ENCODE measurements at places on chromosomes 7 and 10.

GRCh38 chr7:155918720-155919390 is 106.6 kb upstream of the SHH start:
- peak; percentile 96 for DNase-seq

DNA sequence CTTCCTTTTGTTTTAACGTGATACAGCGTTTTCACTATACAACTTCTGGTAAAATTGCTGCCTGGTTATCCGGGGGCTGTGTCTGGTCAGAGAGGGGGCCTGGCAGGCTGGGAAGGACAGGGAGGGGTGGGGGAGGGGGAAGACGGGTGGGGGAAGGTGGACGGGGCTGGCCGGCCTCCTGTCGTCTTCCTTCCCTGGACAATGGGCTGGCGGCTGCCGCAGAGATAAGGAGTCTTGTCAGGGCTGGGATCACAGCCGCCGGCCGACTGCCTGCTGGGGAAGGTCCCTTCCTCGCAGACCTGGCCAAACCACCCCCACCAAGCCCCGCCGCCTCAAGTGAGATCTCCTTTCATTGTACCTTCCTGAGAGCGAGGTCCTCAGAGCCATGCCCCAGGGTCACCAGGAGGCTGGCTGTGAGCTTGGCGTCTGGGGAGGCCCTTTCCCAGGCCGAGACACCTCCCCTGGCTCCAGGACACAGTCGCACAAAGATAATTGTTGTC is 151.2 kb upstream of the TNRC18 start:
- no peak for DNase-seq

DNA sequence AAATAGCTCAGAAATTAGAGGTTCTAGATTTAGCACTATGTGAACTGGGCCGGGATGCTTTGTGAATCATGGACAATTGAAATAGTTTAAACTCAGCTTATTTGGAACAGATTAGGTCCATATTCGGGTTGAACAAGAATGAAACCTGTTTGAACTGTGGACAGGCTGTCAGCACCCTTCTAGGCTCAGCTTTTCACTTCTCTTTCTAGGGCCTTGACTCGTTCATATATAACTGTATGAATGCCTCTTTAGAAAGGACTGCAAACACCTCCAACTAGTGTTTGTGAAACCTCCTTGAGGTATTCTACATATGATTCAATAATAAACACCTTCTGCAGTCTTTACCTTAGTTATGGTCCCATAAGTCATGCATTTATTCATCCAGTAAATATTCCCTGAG is 115.6 kb downstream of the REEP3 start:
- no peak for DNase-seq

- no peak for DNase-seq
Observed at GRCh38 chr7:66627881-66628360, 760 bp upstream of the KCTD7 start.

GRCh38 chr7:611281-611810 is 91.7 kb upstream of the PDGFA start:
- DNase-seq, result no peak

- peak; percentile 43 for DNase-seq
Observed at GRCh38 chr7:52500841-52501240, 534.6 kb upstream of the POM121L12 start.

DNA sequence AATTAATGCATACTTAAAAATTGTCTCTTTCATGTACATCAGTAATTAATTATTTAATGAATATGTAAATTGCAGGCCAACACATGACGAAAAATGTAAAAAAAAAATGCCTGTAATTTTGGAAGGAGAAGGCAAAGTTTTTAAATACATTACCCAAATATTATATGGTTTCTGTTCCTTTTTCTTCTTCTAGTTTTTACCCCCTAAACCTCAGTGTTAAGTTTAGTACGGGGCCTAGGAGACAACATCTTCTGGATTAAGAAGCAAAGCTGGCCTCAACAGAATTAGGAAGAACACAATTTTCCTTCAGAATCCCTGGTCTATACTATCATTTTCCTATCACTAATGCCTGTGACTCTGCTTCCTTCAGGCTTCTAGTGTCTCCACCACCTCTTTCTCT is 459.3 kb upstream of the NRP1 start:
- no peak for DNase-seq

DNA sequence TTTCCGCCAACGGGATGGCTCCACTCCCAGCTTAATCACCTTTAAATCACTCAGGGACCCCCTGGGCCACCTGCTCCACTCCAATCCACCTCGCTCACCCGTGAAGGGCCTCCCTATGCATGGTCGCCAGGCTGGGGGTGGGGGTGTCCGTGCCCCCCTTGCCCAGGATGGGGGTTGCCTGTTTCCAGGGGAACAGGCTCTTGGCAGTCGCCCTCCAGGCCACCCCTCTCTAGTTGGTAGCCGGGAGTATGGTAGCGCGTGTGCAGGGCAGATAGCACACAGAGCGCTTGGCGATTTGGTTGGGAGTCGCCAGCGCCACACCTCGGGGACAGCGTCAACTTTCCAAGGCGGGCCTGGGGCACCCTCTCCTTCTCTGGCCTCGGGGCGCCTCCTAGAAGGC is 134.9 kb upstream of the ZNF92 start:
- no peak for DNase-seq

DNA sequence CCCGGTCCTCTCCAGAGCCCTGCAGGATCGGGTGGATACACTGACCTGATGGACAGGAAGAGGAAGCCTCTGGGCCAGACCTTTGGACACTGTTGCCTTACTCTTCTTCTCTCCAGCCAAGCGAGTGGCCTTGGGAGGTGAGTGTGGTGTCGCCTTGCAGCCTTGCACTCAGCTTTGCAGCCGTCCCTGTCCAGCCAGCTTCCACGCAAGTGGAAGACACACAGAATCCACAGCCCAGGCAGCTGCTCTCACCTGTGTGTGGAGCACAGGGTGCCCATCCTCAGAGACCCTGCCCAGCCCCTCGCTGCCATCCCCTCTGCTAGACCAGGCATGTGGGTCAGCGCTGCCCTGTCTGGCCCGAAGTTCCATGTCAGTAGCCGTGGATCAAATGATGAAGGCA is 239.1 kb downstream of the EBF3 start:
- no peak for DNase-seq

GRCh38 chr7:121572615-121573014 is 176.5 kb upstream of the FAM3C start:
- DNase-seq, result no peak

DNA sequence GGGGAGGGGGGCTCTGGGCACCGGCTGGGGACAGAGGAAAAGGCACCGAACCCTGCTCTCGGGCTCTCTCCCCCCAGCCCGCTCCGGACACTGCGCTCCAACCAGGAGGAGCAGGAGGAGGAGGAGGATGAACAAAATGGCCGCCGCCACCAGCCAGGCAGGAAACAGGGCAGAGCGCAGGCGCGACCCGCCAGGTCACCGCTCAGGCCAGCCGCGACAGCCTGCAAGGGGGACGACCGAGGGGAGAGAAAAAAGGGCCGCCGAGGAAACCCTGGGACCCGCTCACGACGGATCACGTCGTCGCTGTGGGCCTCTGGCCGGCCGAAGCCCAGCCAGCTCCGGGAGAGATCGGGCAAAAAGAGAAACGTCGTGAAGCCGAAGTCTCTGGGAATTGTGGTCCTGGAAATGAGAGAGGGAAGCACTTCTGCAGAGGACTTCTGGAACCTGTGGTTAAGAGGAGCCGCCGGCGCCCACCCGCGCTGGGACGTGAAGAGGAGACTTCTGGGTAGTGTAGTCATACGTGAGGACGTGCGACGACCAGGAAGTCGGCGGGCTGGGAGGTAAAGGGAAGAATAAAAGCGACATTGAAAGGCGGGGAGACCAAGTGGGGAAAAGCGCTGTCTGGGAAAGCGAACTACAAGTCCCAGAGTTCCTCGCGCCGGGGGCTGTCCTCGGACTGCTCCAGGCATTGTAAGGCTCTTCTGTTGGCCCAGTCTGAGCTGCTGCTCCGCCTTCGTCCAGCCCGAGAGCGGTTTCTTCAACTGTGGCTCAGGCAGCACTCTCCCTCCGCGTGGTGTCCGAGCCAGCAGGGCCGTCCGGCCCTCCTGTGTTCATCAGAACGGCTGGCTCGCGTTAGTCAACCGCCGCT is at the start of gene TIAL1:
Gene TIAL1, minus strand, starts transcription at position 428 of the 868 bp plus-strand sequence. CDS start 499 bp downstream, outside the sequence.
- DNase-seq, result peak; percentile 98

DNA sequence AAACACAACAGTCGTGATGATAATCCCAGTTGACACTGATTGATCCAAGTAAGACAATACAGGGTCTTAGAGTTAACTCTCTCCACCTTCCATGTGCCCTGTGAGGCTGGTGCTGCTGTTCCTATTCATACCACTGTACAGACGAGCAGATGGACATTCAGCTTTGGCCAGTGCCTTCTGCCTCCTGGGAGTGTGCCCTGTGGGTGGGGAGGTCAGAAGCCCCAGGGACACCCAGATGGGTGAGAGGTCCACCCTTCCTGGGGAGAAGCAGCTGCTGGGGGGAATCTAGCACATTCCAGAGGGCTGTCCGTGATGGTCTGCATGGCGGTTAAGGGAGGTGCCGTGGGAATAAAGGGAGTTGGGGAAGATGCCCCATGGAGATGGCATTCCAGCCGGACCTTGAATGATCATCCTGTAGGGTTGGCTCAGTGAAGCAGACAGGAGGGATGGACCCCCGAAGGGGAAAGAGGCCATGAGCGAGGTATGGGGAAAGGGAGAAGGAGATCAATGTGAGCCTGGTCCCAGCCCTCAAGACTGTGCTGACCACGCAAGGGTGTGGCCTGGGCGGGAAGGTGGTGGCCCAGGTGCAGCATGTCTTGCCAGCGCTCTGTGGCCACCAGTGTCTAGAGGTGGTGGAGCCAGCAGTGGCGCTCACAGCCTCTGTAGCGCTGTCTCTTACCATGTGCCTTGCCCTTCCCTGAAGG is 74.0 kb downstream of the ADCY1 start:
- DNase-seq, result no peak

DNA sequence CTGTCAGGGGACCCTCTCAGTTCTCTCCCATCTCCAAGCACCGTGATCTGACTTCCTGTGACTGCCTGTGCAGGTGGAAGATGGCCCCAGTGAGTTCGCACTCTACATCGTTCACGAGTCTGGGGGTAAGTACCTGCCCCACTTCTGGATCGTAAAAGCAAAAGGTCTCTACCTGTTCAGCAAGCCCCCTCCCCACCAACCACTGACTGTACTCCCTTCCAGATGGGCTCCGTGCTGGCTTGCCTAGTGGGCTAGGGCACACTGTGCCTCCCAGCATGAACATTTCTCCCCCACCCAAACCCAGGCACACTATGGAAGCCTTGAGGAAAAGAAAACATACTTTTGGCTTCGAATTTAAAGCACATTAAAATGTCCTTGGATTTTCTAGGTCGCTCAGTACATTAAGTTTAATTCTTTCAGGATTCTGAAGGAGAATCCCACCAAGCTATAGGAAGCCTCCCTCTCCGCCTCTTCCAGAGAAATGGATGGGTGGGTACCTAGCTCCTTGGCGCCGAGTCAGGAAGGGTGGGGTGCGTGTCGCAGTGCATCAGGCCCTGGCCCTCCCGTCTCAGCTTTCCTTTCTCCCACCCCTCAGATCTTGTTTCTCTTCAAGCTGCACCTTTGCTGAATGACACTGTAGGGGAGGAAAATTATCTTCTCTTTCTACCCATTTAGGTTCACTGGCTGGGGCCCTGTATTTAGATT is 11.0 kb upstream of the ZNF22 start:
- DNase-seq, result no peak

DNA sequence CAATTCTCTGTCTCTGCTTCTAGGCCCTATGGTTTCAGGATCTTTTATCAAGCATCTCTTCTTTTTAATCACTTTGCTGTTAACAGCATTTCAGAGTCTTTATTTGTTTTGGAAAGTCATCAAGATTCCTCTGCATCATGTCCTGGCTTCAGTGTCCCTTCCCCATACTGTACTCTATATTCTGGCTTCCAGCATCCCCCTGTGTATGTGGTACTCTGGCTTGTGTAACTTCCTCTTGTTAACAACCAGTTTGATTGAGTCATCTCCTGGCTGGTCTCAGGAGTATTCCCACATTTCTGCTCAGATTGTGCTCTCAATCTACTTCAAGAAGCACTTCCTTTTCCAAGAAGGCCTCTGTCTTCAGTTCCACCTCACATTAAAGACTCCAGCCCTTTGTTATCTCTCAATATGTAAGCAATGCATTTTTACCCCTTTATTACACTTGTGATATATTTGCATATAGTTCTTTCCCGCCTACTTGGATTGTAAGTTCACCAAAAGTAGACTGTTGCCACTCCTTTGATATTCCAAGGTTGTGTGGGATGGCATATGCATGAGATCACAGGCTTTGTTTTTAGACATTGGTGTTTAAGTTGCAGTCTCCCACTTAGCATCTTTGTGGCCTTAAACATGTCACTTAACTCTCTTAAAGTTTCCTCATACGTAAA is 15.1 kb upstream of the ATE1 start:
- DNase-seq, result no peak

GRCh38 chr7:26398756-26399509 is 107.3 kb downstream of the SNX10 start:
- DNase-seq, result peak; percentile 10

DNA sequence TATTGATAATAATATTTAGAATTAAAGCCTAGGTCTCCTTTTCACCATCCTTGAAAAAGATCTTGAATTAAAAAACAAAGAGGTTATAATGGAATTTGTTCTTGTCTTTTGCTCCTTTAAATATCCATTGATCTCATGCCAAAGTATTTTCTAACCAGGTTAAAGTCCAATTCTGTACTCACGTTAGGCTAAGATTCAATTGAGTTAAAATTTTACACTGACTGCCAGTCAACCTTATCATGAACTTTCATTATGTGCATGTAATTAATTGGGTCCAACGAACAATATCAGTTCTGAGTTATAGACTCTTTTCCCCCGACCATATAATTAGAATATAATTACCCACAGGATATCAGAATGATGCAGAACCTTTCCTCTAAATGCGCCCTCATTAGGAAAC is 266.6 kb downstream of the DGKB start:
- DNase-seq, result no peak

DNA sequence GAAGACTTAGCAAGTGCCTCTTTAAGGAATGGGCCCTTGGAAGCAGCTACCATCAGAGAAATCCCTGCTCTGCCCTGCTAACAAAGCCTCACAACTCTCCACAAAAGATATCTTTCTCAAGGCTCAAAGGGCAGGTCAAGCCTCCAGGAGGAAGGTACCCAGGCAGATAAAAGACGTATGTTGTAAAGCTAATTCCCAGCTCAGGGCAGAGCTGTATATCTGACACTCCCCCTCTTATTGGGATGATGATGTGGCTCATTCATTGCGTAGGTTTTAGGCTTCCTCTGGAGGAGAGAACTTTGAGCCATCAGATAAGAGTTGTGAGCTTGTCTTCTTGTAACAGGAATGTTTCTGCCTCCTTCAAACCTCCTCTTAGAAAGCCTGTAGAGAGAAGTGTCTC is 145.4 kb downstream of the CALN1 start:
- no peak for DNase-seq

DNA sequence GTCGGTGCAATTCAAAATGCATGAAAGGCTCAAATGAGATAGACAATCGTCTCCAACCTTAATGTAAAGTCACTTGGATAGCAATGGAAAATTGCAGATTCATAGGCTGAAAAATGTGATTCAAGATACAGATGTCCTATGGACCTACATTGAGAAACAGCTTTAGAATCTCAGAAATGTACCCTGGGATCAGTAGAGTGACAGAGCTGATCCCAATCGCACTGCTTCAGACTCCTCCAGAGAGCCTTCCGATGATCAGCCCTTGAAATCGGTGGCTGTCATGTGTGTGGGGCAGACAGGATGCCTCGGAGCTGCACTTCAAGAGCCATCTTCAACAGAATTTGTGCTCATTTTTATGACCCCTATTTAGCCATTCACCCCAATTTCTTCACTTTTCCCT is 240.1 kb upstream of the GRB10 start:
- DNase-seq, result no peak
